ENCODE measurements at places on chromosomes 2 and 18. TPM values are rescaled to one million over a fixed set of nuclear protein-coding genes. Genes with fewer than 3 reads are reported as not detected.

GRCh38 chr2:133871545-133872209, 303.4 kb upstream of the NCKAP5 start:
- H3K27ac ChIP-seq = no peak overlapping the region
- DNase-seq = no peak

DNA sequence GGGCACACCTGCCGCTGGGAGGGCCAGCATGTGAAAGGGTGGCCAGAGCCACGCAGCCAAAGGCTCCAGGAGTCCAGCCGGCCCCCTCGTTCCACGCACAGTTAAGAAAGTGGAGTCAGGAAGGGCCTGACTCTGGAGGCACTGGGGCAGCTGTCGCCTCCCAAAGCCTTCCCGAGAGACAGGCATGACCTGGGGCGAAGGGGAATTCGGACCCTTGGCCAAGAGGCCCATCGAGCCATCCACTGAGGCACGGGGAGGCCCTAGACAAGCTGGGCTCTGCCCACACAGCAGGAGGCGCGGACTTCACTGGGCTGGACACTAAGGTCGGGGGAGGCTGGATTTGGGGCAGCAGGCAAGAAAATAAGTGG, 38.5 kb upstream of the SNED1 start:
- no peak overlapping the region for H3K27ac ChIP-seq
- H3K36me3 ChIP-seq = no peaks in the 10 kb centered on the region
- no peaks in the 10 kb centered on the region for H3K4me1 ChIP-seq

DTNA gene
- total RNA-seq = 1.1 TPM

SPOPL gene
- total RNA-seq = 13.0 TPM

SPR gene
- 20.8 TPM for total RNA-seq

DNA sequence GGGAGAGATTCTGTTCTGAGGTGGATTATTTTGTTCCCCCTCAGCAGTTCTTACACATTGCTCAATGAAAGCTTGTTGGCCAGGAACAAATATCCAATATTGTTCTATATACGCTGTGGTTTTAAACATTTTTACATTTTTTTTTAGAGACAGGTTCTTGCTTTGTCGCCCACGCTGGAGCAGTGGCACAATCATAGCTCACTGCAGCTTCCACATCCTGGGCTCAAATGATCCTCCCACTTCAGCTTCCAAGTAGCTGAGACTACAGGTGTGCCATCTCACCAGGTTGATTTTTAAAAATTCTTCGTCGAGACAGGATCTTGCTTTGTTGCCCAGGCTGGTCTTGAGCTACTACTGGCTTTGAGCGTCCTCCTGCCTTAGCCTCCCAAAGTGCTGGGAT, 58.9 kb upstream of the KIF5C start:
- H3K27ac ChIP-seq = no peak overlapping the region
- H3K4me1 ChIP-seq = peaks cover 35% of the 10 kb centered on the region
- H3K4me3 ChIP-seq = no peak overlapping the region
- no peaks in the 10 kb centered on the region for H3K36me3 ChIP-seq

- H3K27me3 ChIP-seq = no peaks in the 10 kb centered on the region
- no peak overlapping the region for H3K27ac ChIP-seq
These were observed 67.1 kb downstream of the RAB31 start for GRCh38 chr18:9775178-9775577.

DNA sequence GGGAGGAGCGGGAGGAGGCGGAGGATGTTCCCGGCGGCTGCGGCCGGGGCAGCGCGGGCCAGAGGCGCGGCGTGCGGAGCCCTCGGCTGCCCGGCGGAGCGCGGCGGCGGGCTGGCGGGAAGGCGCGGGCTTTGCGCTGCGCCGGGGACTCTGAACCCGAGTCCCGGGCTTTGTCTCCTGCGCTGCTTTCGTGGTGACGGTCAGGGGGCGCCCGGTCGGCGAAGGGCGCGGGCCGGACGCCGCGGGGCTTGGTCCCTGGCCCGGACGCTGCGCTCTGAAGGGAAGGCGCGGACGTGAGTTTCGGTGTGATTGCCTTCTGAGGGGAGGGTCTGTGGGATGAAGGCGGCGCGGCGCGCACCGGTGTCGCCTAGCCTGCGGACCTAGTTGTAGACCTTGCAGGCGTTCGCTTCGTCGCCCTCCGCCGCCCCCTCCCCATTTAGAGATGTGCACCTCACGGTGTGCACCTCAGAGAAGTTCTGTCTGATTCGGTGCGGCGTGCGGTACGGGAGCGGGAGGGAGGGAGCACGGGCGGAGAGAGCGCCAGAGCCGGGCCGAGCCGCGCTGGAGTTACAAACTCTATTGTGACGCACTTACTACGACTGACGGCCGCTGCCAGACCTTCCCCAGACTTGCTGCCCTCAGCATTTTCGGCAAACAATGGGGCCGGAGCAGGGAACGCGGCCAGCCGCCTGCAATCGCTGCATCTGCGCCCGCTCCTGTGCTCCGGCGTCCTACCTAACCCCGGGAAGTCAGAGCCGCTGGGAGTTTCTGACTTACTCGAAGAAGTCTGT, 2.1 kb downstream of the BCL2L11 start:
- no peaks in the 10 kb centered on the region for H3K36me3 ChIP-seq
- peaks cover 9% of the 10 kb centered on the region for H3K27me3 ChIP-seq
- peak overlapping the region; percentile 88 for H3K4me3 ChIP-seq
- DNase-seq = peak; percentile 42
- peaks cover 10% of the 10 kb centered on the region for H3K4me1 ChIP-seq
- H3K27ac ChIP-seq = peak overlapping the region; percentile 49

C2orf80 gene
- total RNA-seq = not detected

DNA sequence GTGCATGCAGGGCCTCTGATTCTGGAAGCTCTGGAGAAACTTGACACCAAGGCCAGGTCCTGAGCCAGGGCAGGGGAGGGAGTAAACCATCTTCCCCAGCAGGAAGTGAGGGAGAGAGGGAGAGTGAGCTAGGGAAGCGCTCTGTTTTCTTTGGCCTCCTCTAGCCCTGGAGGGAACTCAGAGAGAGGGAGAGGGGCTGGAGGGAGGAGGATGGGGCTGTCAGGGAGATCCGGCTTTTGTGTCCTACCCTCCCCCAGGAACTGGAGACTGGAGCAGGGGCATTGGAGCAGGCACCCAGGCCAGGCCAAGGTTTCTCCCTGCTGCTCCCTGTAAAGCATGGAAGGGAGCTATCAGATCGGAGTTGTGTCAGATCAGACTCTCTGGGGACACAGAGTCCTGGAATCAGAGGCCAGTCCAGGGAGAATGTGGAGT, 22.7 kb upstream of the PKDCC start:
- no peak overlapping the region for H3K27ac ChIP-seq
- no peak overlapping the region for H3K4me3 ChIP-seq
- H3K4me1 ChIP-seq = 0 out of 2 replicates have a peak, but pooled peaks cover 4% of the 10 kb centered on the region
- peaks cover 16% of the 10 kb centered on the region for H3K27me3 ChIP-seq

DNA sequence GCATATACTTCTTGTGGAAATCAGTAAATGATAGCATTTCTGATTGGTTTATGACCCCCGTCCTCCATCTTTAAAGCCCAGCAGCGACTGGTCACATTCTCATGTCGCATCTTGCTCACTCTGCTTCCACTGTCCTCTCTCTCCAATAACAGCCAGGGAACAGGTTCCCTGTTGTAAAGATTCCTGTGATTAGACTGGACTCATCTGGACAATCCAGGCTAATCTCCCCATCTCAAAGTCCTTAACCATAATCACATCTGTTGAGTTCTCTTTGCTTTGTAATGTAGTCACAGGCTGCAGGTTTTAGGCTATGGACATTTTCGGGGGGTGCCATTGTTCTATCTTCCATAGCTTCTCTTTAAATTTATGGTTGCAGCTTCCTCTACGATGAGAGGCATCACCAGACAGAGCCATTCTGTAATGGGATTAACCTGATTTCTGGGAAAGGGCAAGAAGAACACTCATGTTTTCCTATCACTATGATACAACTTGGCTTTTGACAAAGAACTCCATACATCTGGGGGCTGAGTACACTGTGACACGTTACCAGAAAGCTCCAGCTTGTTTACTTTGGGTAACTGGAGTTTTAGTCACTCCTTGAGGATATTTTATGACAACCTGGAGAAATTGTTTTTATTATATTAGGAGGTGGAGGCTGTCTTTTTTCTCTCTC, 159.0 kb downstream of the NYAP2 start:
- H3K27me3 ChIP-seq = peaks cover 4% of the 10 kb centered on the region
- no peaks in the 10 kb centered on the region for H3K36me3 ChIP-seq
- no peaks in the 10 kb centered on the region for H3K4me1 ChIP-seq

DNA sequence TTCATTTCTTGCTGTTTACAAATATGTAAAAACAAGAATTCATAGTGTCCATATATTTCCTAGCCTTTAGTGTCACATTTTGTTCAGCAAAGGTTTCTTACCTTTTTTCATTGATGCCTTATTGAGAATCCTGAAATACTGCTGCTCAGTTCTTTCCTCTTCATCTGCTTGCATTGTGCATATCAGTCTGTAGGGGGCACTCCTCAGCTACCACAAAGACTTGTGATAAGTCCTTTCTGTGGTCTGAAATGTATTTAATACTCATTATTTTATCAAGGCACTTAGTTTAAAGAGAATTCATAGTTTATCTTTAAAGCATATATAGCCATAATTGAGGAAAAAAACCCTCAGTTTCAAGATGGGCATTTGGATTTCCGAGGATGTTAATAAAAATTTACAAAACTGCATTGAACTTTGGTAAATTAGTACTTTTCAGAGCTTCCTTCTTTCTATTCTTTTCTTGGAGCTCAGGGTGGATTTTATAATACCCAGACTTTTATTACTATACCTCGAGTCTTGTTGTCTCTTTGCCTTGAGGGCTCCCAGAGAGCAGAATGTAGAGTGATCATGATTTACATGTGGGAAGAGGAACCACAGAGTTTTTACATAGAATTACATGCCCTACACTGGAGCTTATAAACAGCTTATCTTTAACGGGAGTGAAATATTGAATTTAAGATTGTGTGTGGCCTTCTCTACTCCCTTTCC, 570.1 kb downstream of the PLCL1 start:
- DNase-seq = peak; percentile 61
- no peak overlapping the region for H3K4me3 ChIP-seq
- no peak overlapping the region for H3K27ac ChIP-seq
- no peaks in the 10 kb centered on the region for H3K36me3 ChIP-seq
- no peaks in the 10 kb centered on the region for H3K4me1 ChIP-seq
- peaks cover 7% of the 10 kb centered on the region for H3K27me3 ChIP-seq

NGEF gene
- total RNA-seq = 0.36 TPM

CABYR gene
- total RNA-seq = 1.6 TPM

- no peak for DNase-seq
- peak overlapping the region; percentile 33 for H3K4me3 ChIP-seq
- H3K36me3 ChIP-seq = peaks cover 55% of the 10 kb centered on the region
These were observed 308.9 kb upstream of the CCDC68 start for GRCh38 chr18:55268151-55268601.

- H3K4me3 ChIP-seq = peak overlapping the region; percentile 36
- peaks cover 15% of the 10 kb centered on the region for H3K36me3 ChIP-seq
- H3K27ac ChIP-seq = peak overlapping the region; percentile 92
- H3K27me3 ChIP-seq = peaks cover 2% of the 10 kb centered on the region
These were observed 3.1 kb upstream of the TMEM150A start for GRCh38 chr2:85605406-85606115.

DNA sequence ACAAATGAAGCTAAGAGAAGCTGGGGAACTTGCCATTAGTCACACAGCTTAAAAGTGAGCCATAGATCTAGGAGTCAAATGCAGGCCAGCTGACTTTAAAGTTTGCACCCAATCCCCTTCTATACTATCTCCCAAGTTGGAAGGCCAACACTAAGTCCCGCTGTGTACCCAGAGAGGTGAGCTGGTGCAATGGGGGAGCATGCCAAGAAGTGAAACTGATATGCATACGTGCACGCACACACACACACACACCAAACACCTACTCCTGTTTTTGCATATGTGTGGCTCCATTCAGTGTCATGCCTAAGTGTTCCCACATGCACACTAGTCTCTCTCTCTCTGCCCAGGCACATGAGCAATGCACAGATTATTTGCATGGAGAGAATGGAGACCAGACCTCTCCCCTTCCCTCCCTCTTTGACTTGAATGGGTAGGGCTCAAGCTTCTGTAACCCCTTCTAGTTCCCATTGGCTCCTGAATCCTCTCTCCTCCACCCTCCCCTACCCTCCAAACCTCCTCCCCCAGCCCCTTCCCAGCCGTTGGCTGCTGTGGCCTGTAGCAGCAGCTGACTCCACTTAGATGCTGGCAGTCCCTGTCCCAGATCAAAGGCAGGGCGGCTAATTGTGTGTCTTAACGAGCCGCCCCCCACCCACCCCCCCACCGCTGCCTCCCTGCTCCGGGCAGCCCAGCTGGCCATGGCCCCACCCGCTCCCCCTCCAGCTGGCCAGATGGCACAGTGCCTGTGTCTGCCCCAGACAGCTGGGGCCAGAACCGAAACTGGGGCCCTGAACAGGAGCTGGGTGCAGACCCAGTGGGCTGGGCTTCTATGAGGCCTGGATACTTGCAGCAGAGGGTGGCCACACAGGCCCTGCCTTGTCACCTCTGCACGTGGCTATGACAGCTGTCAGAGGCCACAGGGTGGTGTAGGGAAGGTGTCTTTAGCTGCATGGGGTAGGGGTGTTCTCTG, 5.6 kb downstream of the WNT10A start:
- no peak overlapping the region for H3K4me3 ChIP-seq
- DNase-seq = no peak
- peaks cover 61% of the 10 kb centered on the region for H3K27me3 ChIP-seq
- no peak overlapping the region for H3K27ac ChIP-seq

PSMD14 gene
- 75.1 TPM for total RNA-seq

DNA sequence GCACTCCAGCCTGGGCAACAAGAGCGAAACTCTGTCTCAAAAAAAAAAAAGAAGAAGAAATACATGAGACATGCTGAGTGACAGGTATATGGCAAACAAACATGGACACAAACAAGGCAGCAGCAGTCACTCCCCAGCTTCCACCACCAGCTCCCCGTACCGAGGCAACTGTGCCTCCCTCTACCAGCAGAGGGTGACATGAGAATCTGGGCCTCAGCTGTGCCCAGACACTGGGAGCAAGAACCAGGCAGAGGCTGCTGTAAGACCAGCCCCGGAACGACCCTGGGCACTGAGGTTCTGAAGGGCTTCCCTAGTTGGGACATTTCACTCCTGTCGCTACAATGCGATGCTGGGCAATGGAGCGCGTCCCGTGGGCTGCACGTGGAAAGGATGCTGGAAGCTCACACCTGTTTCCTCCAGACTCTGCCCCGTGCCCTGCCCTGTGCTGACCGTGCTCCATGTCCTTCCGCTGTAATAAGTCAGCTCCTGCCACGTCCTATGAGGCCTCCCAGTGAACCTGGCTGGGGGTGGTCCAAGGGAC, 37.1 kb downstream of the BOK start:
- no peak overlapping the region for H3K4me3 ChIP-seq
- H3K27ac ChIP-seq = no peak overlapping the region
- DNase-seq = no peak
- no peaks in the 10 kb centered on the region for H3K27me3 ChIP-seq

DNA sequence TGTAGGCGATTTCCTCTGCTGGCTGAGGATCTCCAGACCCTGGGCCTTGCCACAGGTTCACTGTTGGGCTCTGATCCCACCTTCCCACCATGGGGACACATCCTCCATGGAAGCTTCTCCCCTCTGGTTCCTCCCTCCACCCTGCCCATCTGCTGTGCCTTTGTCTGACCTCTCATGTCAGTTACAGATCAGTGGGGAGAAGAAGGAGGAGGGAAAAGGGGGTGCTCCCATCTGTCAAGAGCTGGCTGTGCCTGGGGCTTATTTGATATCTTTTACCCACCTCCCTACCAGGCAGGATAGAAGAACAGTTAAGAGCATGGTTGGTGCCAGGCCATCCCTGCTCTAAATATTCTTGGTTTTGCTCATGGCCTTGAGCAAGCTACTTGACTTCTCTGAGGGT, 12.3 kb upstream of the DNAJB2 start:
- peaks cover 22% of the 10 kb centered on the region for H3K27me3 ChIP-seq
- DNase-seq = no peak
- no peaks in the 10 kb centered on the region for H3K36me3 ChIP-seq
- peaks cover 1% of the 10 kb centered on the region for H3K4me1 ChIP-seq
- no peak overlapping the region for H3K27ac ChIP-seq

ALS2 gene
- 46.3 TPM for total RNA-seq

- peaks cover 90% of the 10 kb centered on the region for H3K4me1 ChIP-seq
- peak overlapping the region; percentile 35 for H3K4me3 ChIP-seq
- H3K27me3 ChIP-seq = no peaks in the 10 kb centered on the region
These were observed 30.6 kb upstream of the RND3 start for GRCh38 chr2:150517951-150518680.

Data from HFFc6 (cell line).